ENCODE measurements at places on chromosomes 7 and 10.

- no peak for DNase-seq
Measured at GRCh38 chr7:112124061-112124766, 82.0 kb downstream of the DOCK4 start.

GRCh38 chr7:44587843-44588711 lies 6.0 kb upstream of the TMED4 start:
- no peak for DNase-seq

DNA sequence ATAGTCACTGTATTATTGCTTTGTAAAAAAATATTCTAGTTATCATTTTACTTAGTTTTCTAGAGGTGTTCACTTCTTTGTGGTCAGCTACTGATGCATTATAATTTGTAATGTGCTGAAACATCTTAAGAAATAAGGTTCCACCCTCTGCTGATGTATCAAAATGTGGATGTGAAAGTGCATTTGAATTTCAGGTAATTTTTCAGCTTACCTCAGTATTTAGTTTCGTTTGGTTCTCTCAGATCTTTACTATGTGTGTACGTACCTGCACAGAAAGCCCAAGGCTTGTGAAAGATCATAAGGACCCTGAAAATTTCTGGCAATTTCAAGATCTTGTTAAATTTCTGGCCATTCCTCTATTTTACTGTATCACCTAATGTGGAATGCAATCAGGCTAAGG lies 542.3 kb upstream of the TPK1 start:
- no peak for DNase-seq

DNA sequence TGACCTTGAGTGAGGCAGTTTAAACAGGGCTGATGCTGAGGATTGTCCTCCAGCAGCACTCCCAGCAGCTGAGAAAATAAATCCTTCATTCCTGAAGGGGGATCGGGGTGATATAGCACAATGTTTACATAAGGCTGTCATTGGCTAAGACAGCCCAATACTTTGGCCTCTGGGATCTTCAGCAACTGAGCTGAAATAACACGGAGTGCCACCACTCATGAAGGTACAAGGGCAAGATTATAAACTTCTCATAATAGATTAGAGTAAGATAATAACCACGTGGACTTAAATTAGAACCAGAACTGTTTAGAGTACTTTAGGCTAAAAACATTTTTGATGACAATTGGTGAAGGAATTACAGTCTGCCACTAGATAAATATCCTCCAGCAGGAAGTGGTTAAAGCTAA lies 70.0 kb upstream of the PAPSS2 start:
- no peak for DNase-seq

GRCh38 chr7:99677013-99677647 lies 2.7 kb downstream of the CYP3A5 start:
- no peak for DNase-seq

- DNase-seq = no peak
Measured at GRCh38 chr7:80630608-80631405, 7.6 kb upstream of the CD36 start.

- no peak for DNase-seq
Measured at GRCh38 chr7:116621649-116622048, 50.3 kb upstream of the MET start.

- DNase-seq = no peak
Measured at GRCh38 chr10:130364631-130365411, 228.6 kb downstream of the GLRX3 start.

GRCh38 chr7:29467193-29467926 lies 96.3 kb upstream of the PRR15 start:
- no peak for DNase-seq

DNA sequence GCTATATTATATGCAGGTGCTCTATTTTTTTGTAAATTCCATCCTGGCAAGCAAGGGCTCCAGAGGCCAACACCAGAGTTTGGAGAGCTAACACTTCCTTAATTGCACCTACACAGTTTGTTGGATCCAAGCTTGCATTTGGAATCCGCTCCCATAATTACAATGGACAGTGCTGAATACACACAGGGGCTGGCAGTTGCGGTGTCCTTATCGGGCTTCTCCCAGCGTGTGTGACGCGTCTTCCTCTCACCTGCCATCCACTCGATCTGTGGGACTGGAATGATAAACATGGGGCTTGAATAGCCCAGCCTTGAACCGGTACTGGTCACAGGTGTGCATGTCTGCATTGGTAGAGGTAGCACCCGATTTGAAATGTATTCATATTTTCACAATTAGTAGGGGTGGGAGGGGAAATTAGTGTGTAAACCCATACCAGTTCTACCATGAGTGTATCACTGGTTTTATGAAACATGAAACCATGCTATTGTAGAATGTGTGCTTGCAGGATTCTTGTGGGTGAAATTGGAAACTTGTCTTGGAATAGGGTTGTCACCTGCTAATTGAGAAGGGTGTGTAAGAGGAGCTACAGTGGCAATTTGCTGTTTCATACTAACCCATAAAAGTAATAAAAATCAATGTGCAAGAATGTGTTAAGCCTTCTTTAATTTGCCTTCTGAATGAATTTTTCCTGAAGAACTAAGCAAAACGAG lies 316.5 kb downstream of the WDR11 start:
- DNase-seq = no peak

- no peak for DNase-seq
Measured at GRCh38 chr7:131554880-131555516, 1.4 kb downstream of the PODXL start.

DNA sequence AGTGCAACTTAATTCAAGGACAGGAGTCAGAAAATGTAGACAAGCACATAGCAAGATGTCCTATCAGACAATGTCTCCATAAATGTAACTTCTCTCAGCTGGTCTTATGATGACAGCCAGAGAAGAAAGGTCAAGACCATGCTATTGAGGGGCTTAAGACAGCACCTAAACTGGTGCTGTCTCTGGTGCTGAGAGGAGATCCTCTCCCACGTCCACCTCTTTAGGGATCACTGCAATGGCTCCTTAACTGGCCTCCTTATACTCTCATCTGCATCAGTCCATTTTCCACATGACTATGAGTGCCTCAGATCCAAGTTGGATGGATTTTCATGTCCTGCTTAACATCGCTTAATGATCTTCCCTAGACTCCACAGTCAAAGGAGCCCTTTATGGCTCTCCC lies 210.6 kb downstream of the ARL4A start:
- no peak for DNase-seq

DNA sequence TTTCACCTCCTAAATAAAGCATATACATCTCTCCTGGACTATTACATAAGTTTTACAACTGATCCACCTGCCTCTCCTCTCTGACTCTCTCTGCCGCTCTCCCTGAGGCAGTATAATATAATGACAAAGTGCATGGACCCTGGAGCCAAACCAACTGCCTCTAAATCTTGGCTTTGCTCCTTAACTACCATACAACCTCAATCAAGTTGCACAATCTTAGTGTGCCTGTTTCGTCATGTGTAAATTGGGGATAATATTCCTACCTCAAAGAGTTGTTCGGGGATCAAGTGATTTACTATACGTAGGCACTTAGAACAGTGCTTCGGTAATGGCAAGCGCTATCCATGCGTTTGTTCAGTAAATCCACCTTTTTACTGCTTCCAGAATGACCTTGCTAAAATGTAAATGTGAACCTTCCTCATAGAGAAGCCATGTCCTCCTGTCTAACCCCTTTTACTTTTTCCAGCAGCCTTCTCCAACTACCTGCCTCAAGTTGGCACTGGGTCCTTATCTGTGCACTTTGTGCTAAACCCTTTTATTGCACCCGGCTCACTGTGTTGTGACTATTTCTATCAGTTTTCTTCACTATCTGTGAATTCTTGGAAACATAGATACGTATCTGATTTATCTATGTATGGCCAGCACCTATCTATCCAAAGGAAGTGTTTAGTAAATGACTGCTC lies 30.6 kb upstream of the DLD start:
- DNase-seq = no peak

DNA sequence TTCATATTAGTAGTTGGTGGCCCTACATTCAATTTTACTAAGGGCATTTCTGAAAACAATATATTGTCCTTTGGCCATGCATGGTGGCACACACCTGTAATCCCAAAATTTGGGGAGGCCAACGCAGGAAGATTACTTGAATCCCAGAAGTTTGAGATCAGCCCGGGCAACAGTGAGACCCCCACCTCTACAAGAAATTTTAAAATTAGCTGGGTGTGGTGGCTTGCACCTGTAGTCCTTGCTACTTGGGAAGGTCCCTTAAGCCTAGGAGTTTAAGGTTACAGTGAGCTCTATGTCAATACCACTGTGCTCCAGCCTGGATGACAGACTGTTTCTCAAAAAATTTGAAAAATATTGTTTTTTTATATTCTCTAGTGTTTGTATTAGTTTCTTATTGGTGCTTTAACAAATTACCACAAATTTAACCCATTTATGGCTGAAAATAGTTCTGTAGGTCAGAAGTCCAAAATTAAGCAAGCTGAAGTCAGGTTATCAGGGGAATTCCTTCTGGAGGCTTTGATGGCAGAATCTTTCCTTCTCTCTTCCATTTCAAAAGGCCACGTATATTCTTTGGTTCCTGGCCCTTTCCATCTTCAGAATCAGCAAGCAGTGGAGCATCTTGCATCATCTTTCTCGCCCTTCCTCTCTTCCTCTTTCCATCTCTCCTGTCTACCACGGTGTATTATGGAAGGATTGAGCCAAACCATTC lies 12.4 kb downstream of the CBX3 start:
- DNase-seq = no peak

GRCh38 chr7:18401757-18402156 lies 93.8 kb upstream of the HDAC9 start:
- DNase-seq = no peak

- DNase-seq = no peak
Measured at GRCh38 chr10:46530249-46531186, 25.9 kb downstream of the GPRIN2 start.

GRCh38 chr10:104209575-104210198 lies 22.5 kb downstream of the CFAP43 start:
- DNase-seq = peak; percentile 47

DNA sequence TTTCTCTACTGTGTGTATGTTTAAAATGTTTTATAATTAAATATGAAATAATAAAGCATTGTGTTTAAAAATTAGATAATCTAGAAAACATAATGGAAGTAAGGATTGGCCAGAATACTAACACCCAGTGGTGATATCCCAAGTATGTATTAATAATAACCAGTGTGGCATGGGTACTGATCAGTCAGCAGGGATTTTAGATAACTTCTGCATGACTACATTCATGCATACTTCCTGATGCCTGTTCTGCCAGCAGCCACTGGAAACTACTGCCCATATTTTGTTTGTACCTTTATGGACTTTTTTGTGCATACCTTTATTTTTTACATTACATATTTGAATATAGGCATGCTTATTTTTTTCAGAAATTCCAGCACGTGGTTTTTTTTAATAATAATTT lies 156.6 kb upstream of the TMEM196 start:
- no peak for DNase-seq

DNA sequence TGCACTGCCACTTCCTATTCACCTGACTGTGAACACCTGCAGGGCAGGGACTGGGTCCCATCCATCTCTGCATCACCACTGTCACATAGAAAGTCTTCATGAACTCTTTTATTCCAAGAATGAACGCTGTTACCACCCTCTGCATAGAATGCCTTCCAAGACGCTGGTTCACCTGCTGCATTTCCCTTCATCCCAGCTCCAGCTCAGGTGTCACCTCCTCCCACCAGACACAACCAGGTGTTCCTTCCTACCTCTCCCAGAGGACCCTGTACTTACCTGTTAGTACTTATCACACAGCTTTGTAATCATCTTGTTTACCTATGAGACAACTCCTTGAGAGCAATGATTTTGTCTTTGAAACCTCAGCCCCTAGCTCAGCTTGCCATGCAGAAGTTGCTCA lies 31.1 kb downstream of the SORBS1 start:
- no peak for DNase-seq

DNA sequence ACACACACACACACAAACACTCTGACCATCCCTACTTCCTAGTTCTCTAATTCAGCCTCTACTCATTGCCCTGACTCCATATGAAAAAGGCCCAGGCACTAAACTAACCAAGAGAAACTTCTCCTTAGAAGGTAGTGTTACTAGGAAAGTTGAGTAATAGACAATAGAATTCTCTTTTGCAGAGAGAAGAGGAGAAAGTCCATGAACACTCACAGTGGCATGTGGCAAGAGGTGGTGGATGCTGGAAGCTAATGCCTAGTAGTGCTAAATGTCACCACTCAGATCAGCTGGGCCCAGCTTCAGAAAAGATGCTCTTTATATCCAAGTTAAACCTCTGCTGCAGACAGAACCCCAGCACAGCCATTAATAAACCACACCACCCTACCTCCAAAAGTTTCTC lies 58.2 kb downstream of the SORBS1 start:
- no peak for DNase-seq

- no peak for DNase-seq
Measured at GRCh38 chr10:13787015-13787421, 200.3 kb downstream of the PRPF18 start.

DNA sequence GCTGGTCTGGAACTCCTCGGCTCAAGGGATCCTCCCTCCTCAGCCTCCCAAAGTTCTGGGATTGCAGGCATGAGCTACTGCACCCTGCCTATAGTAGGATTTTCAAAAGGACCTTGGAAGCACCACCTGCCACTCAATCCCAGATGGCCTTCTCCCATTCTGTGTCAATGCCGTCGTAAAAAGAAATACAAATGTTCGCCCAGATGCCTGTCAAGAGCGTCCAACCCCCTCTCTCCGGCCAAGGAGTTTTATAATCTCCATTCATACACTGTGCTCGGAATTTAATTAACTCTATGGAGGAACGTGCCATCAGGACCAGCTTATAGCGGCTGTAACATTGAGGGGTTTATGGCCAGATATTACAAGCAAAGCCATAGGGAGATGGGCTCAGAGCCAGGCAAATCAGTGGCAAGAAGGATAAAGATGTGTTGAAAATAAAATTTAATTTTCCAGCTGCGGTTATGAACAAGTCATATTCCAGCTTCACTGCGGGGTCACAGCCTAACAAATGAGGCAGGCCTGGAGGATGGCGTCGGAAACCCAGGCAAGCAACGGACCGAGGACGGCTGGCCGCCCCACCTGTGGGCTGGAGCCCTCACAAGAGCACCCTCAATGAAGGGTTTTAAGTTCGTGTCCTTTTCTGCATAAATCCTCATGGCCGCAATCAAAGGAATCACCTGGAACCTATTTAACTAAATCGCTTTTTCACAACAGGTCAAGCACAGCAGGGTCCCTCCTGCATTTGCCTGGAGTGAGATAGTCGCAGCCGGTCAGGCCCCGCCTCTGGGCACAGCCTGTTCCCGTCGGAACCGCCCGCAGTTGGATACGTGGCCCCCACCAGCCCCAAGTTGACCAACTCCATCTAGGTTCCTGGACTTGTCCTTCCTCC lies 374.5 kb upstream of the FOXK1 start:
- no peak for DNase-seq

GRCh38 chr10:89295597-89295996 lies 6.2 kb upstream of the IFIT2 start:
- no peak for DNase-seq

GRCh38 chr7:119685906-119686305 lies 587.1 kb upstream of the KCND2 start:
- DNase-seq = no peak

GRCh38 chr10:12984165-12984747 lies 17.3 kb downstream of the CCDC3 start:
- DNase-seq = no peak

GRCh38 chr7:41491883-41492471 lies 210.9 kb downstream of the INHBA start:
- DNase-seq = no peak

GRCh38 chr7:98802088-98802780 lies 67.6 kb downstream of the TMEM130 start:
- DNase-seq = no peak
